ENCODE measurements at places on chromosomes 12 and 14.

GRCh38 chr12:7369274-7369729, 65.4 kb downstream of the ACSM4 start:
- peak; percentile 31 for DNase-seq

- no peak for DNase-seq
Observed at GRCh38 chr14:74959596-74960180, 4.3 kb upstream of the PGF start.

DNA sequence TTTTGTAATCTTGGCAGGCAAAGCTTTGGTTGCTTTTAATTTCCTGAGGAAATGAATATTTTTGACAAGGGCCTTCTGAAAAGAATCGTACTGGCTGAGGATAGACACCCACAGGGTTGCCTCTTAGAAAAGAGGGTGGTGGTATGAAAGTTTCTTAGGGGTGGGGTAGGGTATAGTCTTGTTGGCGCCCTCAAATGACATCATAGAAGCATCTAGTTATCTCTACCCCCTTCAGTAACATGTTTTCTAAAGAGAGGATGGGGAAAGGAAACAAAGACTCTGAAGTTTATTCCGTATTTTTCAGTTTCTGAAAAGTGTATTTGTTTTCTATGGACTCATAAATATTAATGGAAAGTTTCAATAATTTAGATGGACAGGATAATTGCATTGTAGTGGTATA, 13.7 kb downstream of the PRKCH start:
- DNase-seq: no peak

GRCh38 chr12:96015672-96016071, 19.5 kb upstream of the HAL start:
- DNase-seq: no peak

GRCh38 chr14:37203423-37203822, 5.7 kb downstream of the MIPOL1 start:
- DNase-seq: no peak

- DNase-seq: no peak
Observed at GRCh38 chr12:89786177-89786810, 77.7 kb upstream of the ATP2B1 start.

DNA sequence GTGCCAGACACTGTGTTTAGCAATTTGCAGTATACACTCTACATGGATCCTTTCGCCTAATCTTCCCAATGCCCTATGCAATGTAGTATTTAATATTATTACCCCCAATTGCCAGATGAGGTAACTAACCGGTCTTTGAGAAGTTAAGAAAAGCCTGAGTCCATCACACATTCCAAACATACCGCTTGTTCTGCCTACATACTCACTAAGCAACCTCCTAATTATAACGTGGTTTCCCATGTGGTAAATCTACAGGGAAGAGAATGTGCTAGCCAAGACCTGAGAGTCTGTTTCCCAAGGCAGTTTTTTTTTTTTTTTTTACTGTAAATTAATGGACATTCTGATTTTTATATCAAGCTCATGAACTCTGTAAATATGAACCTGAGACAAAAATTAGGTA, 37.2 kb downstream of the ATP2B1 start:
- DNase-seq: peak; percentile 24

DNA sequence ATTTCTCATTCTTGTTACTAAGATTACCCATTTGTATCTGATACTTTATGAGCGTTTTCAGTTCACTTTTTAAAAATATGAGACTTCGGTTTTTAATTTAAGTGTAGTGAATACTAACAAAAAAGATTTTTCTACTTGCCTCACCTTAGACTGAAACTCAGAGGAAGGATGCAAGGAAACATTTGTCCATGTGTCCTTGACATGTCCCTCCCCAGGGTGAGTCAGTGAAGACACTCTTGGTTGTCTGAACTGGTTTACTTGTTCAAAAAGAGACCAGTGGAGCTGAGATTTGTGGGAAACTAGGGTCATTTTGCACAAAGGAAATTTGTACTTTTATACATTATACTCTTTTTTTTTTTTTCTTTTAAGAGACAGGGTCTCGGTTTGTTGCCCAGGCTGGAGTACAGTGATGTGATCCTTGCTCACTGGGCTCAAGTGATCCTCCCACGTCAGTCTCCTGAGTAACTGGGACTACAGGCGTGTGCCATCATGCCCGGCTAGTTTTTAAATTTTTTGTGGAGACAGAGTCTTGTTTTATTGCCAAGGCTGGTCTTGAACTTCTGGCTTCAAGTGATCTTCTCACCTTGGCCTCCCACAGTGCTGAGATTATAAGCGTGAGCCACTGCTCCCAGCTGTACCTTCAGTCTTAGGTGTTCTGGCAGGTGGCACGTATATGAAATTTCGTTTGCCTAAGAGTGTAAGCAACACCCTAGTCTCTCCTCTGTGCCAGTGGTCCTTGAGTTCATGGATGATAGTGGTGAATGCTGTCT, 56.7 kb downstream of the PPFIBP1 start:
- no peak for DNase-seq

DNA sequence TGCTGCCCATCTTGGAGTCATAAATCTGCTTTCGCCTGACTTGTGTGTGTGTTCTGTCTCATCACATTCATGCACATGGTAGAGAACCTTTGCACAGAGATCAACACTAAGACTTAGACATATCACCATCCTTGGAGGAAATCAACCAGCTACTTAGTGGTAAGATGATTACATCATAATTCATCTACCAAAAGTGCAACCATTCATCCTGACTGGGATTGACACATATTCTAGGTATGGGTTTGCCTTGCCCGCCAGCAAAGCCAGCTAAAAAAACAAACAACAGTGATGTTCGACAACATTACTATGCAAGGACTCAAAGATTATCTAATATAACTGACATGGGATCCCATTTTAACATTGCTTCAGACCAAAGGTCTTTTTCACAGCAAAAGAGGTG, 228.7 kb downstream of the NUAK1 start:
- DNase-seq: no peak

- no peak for DNase-seq
Observed at GRCh38 chr12:48990552-48990951, 8.6 kb downstream of the DDN start.

DNA sequence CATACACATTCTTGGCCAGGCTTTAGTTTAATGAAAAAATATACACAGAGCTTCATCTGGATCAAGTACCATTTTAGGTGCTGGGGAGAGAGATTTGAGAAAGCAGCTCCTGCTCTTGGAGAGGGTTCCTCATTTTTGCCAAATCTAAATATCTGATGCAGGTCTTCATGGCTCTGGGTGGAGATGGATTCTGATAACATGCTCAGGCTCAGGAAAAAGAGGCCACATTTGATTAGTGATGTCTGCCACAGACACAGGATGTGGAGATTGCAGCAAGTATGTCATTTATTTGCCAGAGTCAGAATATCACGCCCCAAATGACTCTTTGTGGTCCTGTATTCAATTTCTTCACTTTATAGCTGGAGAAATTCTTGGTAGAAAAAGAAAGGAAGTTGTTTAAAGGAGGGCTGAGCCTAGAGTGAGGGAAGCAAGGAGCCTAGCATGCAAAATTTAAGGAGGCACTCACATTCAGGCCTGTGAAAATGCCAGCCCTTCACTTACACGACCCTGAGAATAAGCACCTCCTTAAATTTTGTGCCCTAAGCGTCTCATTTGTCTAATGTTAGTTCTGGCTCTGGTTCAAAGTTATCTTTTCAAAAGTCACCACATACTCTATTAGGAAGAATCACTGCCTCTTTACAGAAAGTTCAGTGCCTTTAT, 492.9 kb upstream of the TBX3 start:
- no peak for DNase-seq

DNA sequence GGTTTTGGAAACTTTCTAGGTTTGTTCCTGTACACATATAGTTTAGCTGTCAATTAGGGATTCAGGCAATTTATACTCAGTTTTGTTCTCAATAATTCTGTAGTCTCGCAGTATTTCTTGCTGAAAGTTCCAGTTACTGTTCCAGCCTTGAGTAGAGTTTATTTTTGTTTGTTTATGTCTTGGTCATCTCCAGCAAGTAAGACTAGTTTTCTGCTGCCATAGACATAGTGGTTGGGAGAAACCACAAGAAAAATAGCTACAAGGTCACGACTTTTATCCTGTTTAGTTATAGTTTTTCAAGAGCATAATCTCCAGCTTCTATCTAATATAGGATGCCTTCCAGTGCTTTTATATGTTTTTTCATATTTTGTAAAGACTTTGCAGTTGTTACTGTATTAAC, 99.6 kb upstream of the FOXG1 start:
- DNase-seq: no peak

- DNase-seq: peak; percentile 52
Observed at GRCh38 chr12:25959071-25959961, 834 bp downstream of the RASSF8 start.

GRCh38 chr12:75389706-75390105, 1.2 kb upstream of the GLIPR1L2 start:
- no peak for DNase-seq

DNA sequence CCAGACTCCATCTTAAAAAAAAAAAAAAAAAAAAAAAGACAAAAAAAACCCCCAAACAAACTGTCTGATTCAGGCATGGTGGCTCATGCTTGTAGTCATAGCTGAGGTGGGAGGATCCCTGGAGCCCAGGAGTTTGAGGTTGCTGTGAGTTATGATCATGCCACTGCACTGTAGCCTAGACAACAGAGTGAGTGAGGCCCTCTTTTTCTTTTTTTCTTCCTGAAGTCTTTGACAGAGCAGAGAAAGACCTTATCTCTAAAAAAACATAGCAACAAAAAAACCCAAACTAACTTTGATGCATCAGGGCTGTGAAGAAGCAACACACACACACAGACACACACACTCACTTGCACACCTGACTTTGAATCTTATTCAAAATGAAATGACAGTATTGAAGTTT, 7.7 kb upstream of the AMN1 start:
- peak; percentile 61 for DNase-seq

GRCh38 chr14:22613106-22613695, 15.1 kb downstream of the ABHD4 start:
- no peak for DNase-seq

DNA sequence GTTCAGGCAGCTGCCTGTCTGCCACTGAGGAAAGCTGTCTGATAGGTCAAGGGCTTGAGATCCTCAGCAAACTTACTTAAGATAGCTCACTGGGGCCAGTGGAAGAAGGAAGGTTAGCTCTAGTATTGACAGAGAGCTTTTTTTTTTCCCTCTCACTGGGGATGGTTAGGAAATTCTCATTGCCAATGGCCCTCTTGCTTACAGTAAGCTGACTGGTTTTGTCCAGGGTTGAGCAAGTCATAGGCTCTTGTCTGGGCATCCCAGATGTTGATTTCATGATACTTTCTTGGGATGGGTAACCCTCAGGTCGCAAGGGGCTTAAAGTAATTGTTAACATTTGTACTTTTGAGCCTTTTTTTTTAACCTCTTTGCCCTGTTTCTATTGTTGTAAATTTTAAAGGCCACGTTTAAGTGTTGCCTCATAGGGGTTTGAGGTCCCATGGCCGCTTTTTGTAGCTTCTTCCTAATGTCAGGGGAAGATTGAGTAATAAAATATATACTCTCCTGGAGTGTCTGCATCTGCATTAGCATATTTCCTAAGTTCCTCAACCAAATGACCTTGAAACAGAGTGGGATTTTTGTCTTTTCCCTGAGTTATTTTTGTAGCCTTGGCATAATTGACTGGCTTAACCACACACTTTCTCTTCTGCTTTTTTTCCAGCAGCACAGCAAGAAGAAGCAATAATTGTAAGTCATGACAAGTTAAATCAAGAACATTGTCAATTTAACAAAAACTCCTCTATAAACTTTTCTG, 716.0 kb downstream of the LRFN5 start:
- DNase-seq: no peak

- DNase-seq: no peak
Observed at GRCh38 chr12:15808652-15809051, 19.5 kb upstream of the EPS8 start.

GRCh38 chr12:132886529-132887477, 602 bp downstream of the CHFR start:
- DNase-seq: no peak

DNA sequence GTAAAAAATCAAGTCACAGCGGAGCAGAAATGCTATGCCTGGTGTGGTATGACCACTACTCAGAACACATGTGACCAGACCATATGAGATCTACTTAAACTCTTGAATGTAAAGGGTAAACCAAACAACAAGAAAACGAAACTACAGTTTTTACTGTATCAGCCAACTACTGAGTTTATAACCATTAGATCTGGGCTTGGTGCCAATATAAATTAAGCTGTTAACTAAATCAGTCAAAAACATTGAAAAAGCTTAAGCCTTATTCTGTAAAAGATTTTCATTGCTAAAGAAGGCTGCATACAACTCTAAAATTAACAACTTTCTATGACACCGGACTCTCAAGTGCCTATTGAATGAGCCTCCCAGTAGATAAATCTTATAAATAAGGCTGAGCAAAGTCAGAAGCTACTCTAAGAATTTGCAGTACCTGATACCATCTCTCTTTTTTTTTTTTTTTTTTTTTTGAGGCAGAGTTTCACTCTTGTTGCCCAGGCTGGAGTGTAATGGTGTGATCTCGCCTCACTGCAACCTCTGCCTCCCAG, 35.4 kb downstream of the SPTLC2 start:
- peak; percentile 26 for DNase-seq

GRCh38 chr14:76918256-76918781, 92.1 kb downstream of the LRRC74A start:
- DNase-seq: peak; percentile 70

DNA sequence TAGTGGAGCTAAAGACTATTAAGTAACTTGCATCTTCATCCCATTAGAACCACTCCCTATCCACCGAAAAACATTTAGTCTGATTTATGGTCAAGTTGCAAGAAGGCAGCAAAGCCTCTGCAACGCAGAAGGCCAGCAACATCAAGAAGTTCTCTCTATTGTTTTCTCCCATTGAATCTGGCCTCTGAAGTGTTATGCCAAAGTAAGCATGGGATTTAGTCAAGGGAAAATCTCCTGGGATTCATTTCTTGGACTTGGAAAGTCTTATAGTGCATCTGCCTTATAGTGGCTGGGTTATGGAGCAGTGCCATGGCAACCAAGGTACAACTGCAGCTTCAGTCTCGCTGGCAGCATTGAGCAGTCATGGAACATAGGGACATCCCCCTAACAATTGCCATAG, 87.7 kb upstream of the KRR1 start:
- no peak for DNase-seq

GRCh38 chr14:77903937-77904617, 104.2 kb downstream of the ADCK1 start:
- no peak for DNase-seq

GRCh38 chr12:121861636-121862254, 3.1 kb upstream of the HPD start:
- no peak for DNase-seq

- DNase-seq: no peak
Observed at GRCh38 chr12:14845350-14845750, 2.0 kb upstream of the ART4 start.

DNA sequence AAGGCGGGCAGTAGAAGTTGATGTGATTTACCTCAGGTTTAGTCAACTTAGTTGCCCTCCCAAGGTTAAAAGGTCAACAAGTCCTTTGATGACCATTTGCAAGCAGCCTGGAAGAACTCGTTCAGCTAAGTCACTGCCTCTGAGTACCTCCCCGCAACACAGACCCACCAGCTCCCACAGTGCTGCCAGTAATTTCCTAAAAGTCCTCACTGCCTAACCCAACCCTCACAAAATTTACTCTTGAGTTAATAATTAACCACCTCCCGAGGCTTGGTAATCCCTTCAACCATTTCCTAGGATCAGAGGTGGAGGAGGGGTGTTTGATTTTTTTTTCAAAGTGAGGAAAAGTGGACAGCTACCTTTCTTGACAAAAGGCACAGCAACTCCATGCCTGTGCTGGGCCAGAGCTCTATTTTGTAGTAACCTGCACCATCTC, 55.8 kb downstream of the MAP3K9 start:
- no peak for DNase-seq

- no peak for DNase-seq
Observed at GRCh38 chr14:72788972-72789728, 104.8 kb downstream of the DPF3 start.
